ENCODE measurements at places on chromosomes 13 and 19. TPM values are rescaled to one million over a fixed set of nuclear protein-coding genes. Genes with fewer than 3 reads are reported as not detected.

The ALOX5AP gene
- not detected for total RNA-seq

- DNase-seq: no peak
Observed at GRCh38 chr19:15683411-15683810, 10.5 kb downstream of the CYP4F12 start.

DNA sequence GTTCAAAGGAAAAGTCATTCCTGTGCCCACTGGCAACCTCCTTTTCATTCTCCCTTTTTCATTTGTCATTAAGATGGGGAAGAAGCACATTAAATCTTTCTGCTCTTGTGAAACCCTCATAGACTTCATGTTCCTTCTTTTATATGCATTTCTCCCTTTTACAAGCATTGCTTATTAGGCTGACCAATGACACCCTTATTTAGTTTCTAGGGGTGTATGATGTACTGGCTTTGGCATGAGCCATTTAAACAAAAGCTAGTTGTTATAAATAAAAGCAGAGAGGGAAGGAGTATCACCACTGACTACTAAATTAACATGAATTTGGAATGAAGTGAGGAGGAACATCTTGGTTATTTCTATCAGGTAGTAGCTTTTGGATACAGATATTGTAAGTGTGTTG, 68.2 kb upstream of the PCDH9 start:
- no peak for DNase-seq

DNA sequence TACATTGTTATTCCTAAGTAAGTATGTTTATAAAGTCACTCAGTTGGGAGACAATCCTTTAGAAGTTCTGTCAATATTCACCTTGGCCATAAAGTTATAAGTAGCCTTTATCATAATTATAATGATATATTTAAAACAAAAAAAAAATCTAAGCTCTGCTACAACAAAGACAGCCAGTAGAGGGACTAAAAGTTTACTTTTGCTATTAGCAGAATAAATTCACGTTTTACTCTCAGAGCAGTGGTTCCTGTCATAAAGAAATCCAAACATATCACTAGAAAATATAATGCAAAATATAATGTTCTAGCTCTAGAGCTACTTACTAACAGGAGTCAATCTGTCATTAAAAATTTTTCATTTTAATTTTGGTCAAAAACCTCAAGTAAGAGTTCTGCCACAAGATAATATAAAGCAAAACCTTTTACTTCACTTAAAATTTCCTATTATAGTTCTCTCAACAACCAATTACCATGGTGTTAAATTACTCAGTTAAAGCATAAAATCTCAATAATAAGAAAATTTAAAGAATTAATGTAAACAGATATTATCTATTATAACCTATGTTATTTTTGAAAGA, 17.7 kb downstream of the INTS6 start:
- no peak for DNase-seq

The SULT2A1 gene
- total RNA-seq: not detected

The STOML3 gene
- total RNA-seq: not detected

DNA sequence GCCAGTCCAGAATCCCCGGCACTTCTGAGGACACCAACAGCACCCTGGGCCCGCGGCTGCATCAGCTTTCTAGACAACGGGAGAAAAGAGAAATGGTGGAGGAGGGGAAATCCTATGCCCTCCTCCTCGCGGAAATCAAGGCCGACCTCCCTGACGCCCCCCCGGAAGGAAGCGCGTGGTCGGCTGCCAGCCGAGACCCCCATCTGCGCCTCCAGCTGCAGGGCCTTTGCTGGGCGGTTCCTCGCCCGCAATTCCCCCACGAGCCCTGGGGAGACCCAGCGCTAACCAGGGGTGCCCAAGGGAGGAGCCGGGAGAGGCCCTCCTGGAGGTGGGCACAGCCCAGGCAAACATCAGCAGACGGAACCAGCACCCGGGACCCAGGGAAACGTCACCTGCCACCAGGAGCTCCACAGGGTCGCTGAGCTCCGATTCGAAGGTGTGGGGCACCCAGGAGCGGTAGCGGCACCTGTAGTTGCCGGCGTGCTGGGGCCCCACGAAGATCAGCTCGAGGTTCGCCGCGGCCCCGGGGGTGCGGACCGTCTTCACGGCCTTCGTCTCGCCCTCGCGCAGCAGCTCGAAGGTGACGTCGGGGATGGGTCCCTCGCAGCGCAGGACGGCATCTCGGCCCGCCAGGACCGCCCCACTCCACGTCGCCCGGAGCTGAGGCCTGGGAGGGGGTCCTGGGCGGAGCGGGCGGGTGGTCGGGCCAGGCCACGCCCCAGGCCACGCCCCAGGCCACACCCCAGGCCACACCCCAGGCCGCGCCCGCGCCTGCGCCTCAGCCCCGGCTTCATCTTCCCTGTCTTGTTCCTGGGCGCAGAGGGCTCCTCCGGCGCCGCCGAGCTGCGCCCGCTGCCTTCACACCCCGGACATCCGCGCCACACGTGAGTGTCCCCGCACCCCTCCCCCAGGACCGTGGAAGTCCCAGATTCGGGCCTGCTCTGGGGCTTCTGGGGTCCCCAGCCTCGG, 6.0 kb downstream of the A1BG start:
- DNase-seq: peak; percentile 82

- DNase-seq: no peak
Observed at GRCh38 chr13:74770361-74770760, 636.2 kb upstream of the KLF12 start.

- DNase-seq: no peak
Observed at GRCh38 chr13:46389457-46390451, 2.7 kb upstream of the RUBCNL start.

Data from H9 (cell line).